ENCODE measurements at places on chromosomes 4 and X. TPM values are rescaled to one million over a fixed set of nuclear protein-coding genes. Genes with fewer than 3 reads are reported as not detected.

The GPRASP3 gene
- total RNA-seq = 3.8 TPM

- DNase-seq = peak; percentile 73
Observed at GRCh38 chr4:86957215-86957614, 22.4 kb downstream of the AFF1 start.

The LRAT gene
- total RNA-seq = not detected

The ZFYVE28 gene
- 4.0 TPM for total RNA-seq

DNA sequence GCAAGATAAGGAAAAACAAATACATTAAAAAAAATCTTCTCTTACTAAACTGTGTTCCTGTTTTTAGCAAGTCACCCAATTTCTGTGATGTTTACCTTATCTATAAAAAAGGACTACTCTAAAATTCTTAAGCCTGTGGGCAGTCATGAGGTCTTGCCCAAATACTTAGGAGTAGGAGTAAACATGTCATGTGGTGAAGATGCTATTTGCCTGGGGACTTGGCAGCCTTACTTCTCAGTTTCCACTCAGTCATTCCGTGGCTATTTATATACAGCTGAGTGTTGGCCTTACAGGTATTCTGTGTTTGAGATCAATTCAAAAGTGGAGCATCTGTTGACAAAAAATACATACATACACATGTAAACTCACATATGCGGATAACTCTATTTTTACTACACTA lies 89.9 kb upstream of the TLR2 start:
- peak; percentile 84 for DNase-seq

Measured in M059J (cell line).